ENCODE measurements at places on chromosomes 11 and 22. TPM values are rescaled to one million over a fixed set of nuclear protein-coding genes. Genes with fewer than 3 reads are reported as not detected.

DNA sequence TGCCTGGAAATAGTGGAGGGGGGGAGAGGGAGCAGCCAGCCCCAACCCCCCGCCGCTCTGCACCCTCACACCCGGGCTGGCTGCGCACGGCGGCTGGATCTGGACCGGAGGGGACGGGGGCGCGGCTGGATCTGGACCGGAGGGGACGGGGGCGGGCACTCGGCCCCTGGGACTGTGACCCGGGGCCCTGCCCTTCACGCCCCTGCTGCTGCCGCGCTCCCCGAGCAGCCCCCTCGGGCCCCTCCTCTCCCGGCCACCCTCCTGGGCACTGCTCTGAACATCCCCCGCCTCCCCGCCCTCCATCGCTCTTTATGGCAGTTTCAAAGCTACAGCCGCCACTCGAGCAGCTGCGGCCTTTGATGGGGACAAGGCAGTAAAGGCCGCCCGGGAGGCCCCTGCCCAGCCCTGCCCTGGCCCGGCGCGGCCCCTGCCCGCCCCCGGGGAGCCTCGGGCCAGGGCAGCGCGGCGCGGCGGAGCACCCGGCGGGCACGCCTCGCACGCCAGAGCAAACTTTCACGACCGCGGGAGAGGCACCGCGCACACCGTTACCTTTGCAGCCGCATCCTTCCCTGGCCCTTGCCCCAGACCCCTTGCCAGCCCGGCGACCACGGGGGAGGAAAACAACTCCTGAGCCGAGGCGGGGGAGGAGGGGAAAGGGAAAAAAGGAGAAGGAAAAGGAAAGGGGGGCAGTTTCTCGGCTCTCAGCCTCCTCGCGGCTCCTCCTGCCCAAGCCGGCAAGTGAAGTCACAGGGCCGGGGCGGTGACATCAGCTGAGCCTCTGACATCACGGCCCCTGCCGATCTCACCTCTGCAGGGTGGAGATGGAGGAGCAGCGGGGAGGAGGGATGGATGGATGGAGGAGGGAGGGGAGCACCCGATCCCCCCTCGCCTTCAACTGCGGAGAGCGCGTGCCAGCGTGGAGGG, 13.1 kb upstream of the TCF20 start:
- no peaks in the 10 kb centered on the region for H3K36me3 ChIP-seq
- H3K27me3 ChIP-seq, result peaks cover 89% of the 10 kb centered on the region
- H3K27ac ChIP-seq, result no peak overlapping the region
- peaks cover 25% of the 10 kb centered on the region for H3K4me1 ChIP-seq
- peak; percentile 87 for DNase-seq
- H3K4me3 ChIP-seq, result peak overlapping the region; percentile 54

GRCh38 chr11:44943696-44944095, 7.0 kb downstream of the TP53I11 start:
- no peak overlapping the region for H3K27ac ChIP-seq
- H3K27me3 ChIP-seq, result no peaks in the 10 kb centered on the region
- H3K4me1 ChIP-seq, result peaks cover 52% of the 10 kb centered on the region
- no peaks in the 10 kb centered on the region for H3K36me3 ChIP-seq

DNA sequence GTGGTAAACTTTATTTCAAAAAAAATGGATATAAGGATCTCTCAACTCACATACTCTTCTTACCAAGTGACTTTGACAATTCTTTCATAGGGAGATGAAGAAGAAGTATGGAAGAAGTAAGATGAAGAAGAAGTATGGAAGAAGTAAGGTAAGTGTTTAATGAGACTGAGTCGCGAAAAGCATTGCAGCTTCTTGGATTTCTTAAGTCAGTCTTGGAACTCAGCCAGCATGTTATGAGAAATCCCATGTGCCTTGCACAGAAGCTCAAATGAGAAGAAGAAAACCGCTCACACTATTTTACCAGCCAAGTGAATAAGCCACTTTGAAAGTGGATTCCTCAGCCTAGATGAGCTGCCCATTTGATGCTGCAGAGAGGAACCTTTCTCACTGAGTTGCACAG, 332.0 kb upstream of the CCDC179 start:
- no peak overlapping the region for H3K27ac ChIP-seq
- no peak for DNase-seq
- H3K4me1 ChIP-seq, result no peaks in the 10 kb centered on the region
- H3K36me3 ChIP-seq, result no peaks in the 10 kb centered on the region

DNA sequence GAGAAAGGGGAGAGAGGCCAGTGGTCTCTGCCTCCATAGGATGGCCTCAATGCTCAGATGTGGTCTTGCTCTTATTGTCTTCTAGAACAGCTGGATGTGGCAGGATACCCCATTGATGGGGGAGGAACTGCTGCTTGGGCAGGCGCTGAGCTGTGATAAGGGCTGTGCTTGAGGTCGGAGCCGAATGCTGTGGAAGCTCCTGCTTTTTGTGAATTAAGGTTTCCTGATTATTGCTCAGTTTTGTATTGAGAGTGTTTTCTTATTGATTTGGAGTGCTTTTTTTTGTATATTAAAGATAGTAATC, 57.2 kb downstream of the CABIN1 start:
- no peaks in the 10 kb centered on the region for H3K27me3 ChIP-seq
- H3K36me3 ChIP-seq, result no peaks in the 10 kb centered on the region
- H3K27ac ChIP-seq, result no peak overlapping the region
- no peaks in the 10 kb centered on the region for H3K4me1 ChIP-seq

DNA sequence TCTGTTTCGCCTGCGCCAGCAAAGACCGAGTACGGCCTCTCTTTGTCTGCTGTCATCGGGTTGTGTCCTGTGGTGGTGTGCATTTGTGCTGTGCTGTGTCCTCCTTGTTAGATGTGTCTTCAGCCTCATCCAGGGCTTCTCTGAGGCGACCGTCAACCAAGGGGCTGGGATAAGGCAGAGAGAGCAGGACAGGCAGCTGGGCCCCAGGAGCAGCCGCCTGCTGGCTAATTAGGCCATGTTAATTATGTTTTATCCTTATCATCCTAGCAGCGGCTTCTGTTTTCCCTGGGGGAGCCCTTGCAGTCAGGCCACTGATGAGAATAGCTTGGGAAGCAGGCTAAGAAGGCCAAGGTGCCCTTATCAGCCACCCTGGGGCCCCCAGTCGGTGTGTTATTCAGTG, 40.7 kb upstream of the TTC12 start:
- no peak overlapping the region for H3K4me3 ChIP-seq
- no peaks in the 10 kb centered on the region for H3K27me3 ChIP-seq
- no peaks in the 10 kb centered on the region for H3K36me3 ChIP-seq
- DNase-seq, result no peak
- H3K4me1 ChIP-seq, result peaks cover 30% of the 10 kb centered on the region
- no peak overlapping the region for H3K27ac ChIP-seq

- H3K4me1 ChIP-seq, result peaks cover 13% of the 10 kb centered on the region
- no peaks in the 10 kb centered on the region for H3K36me3 ChIP-seq
- H3K27ac ChIP-seq, result no peak overlapping the region
- DNase-seq, result peak; percentile 73
- H3K4me3 ChIP-seq, result peak overlapping the region; percentile 41
Observed at GRCh38 chr11:44316659-44317240, 6.8 kb upstream of the ALX4 start.

- no peak overlapping the region for H3K27ac ChIP-seq
- DNase-seq, result no peak
- no peaks in the 10 kb centered on the region for H3K36me3 ChIP-seq
- H3K27me3 ChIP-seq, result no peaks in the 10 kb centered on the region
- H3K4me3 ChIP-seq, result no peak overlapping the region
- no peaks in the 10 kb centered on the region for H3K4me1 ChIP-seq
Observed at GRCh38 chr11:133843454-133843987, 1.8 kb downstream of the SPATA19 start.

DNA sequence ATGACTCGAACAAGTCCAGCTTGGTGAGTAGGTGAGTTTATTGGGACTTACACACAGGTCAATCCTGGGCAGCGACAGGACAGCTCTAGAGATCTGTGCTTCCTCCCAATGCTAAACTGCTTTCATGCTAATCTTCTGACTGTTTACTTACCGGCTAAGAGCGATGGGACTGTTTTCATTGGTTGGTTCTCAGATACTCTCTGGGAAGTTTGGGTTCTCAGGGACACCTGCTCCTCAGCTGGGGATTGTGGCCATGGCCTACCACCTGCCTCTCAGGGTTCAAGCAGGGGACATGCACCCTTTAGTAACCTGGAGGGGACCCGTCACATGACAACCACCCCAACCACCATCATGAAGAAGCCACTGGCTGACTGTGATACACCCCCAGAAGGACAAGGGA, 13.1 kb downstream of the APOL2 start:
- H3K4me1 ChIP-seq, result peaks cover 11% of the 10 kb centered on the region
- no peak overlapping the region for H3K27ac ChIP-seq
- no peaks in the 10 kb centered on the region for H3K36me3 ChIP-seq

- H3K36me3 ChIP-seq, result no peaks in the 10 kb centered on the region
- H3K27me3 ChIP-seq, result no peaks in the 10 kb centered on the region
- no peak overlapping the region for H3K4me3 ChIP-seq
- no peak for DNase-seq
- no peak overlapping the region for H3K27ac ChIP-seq
Observed at GRCh38 chr11:89205378-89205777, 27.7 kb downstream of the TYR start.

- no peak overlapping the region for H3K4me3 ChIP-seq
- H3K36me3 ChIP-seq, result no peaks in the 10 kb centered on the region
- no peaks in the 10 kb centered on the region for H3K27me3 ChIP-seq
- peaks cover 61% of the 10 kb centered on the region for H3K4me1 ChIP-seq
- H3K27ac ChIP-seq, result peak overlapping the region; percentile 68
Observed at GRCh38 chr11:73334384-73335203, 26.5 kb downstream of the ARHGEF17 start.

GRCh38 chr11:35539781-35540281, 14.4 kb upstream of the PAMR1 start:
- no peaks in the 10 kb centered on the region for H3K36me3 ChIP-seq
- H3K4me1 ChIP-seq, result peaks cover 47% of the 10 kb centered on the region
- no peak overlapping the region for H3K27ac ChIP-seq
- H3K27me3 ChIP-seq, result no peaks in the 10 kb centered on the region
- no peak for DNase-seq

DNA sequence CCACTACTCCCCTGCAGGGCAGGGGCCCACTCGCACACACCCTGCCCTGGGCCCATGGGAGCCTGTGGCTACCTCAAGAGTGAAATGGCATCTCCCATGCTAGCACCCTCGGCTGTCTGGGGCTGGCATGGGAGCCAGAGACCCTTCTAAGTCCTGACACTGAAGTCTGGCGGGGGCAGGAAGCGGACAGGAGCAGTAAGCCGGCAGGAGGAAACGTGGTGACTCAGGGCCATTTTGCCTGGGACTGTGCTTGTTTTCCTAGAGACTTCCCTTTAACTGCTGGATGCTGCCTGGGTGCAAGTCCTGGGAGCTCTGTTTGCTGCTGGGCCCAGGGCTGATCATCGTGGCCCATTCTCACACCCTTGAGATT, 16.8 kb downstream of the RELT start:
- no peaks in the 10 kb centered on the region for H3K36me3 ChIP-seq
- no peak overlapping the region for H3K27ac ChIP-seq
- DNase-seq, result no peak
- H3K4me3 ChIP-seq, result no peak overlapping the region
- H3K27me3 ChIP-seq, result no peaks in the 10 kb centered on the region

DNA sequence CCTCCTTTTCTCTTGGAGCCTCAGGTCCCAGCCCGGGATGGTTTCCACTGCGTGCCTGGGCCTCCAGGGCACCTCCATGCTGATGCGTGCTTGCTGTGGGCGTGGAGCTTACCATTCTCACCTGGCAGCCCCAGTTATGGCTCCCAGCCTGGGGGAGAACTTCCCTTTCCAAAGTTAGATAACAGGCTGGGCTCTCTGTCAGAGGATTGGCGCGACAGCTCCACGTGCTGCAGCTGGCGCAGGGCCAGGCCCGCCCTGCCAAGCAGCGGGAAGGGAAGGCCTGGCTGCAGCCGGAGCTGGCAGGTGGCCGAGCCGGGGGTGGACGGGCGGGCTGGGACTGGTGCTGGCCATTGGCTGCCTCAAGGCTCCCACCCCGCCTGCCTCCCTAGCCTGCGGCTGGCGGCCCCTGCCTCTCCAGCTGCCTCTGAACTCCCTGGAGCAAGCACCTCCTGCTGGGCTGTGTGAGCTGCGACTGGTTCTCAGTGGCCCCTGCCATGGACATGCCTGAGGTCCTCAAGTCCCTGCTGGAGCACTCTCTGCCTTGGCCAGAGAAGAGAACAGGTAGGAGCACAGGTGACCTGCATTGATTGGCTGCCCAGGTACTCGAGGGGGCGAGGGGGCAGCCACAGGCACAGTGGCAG, 14.6 kb upstream of the TEF start:
- peak; percentile 70 for DNase-seq
- H3K27me3 ChIP-seq, result no peaks in the 10 kb centered on the region
- H3K4me3 ChIP-seq, result no peak overlapping the region
- peaks cover 22% of the 10 kb centered on the region for H3K4me1 ChIP-seq
- H3K27ac ChIP-seq, result no peak overlapping the region

DNA sequence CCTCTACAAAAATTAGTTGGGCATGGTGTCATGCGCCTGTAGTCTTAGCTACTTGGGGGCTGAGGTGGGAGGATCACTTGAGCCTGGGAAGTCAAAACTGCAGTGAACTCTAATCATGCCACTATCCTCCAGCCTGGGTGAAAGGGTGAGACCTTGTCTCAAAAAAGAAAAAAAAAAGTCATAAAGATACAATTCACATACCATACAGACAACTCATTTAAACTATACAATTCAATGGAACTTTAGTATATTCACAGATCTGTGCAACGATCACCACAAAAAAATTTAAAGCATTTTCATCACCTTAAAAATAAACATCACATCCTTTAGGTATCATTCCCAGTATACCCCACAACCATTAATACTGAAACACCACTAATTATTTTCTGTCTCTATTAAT, 201.2 kb downstream of the PGR start:
- no peaks in the 10 kb centered on the region for H3K27me3 ChIP-seq
- no peak for DNase-seq
- no peaks in the 10 kb centered on the region for H3K36me3 ChIP-seq
- peaks cover 24% of the 10 kb centered on the region for H3K4me1 ChIP-seq

- no peaks in the 10 kb centered on the region for H3K36me3 ChIP-seq
- H3K4me3 ChIP-seq, result no peak overlapping the region
- no peak for DNase-seq
- no peaks in the 10 kb centered on the region for H3K27me3 ChIP-seq
- no peak overlapping the region for H3K27ac ChIP-seq
- peaks cover 5% of the 10 kb centered on the region for H3K4me1 ChIP-seq
Observed at GRCh38 chr22:48142388-48142787, 1379.9 kb downstream of the TBC1D22A start.

GRCh38 chr11:47908198-47908597, 60.0 kb upstream of the NUP160 start:
- no peaks in the 10 kb centered on the region for H3K4me1 ChIP-seq
- H3K27ac ChIP-seq, result no peak overlapping the region

GRCh38 chr11:85930879-85931366, 75.7 kb downstream of the CCDC83 start:
- H3K36me3 ChIP-seq, result no peaks in the 10 kb centered on the region
- no peak overlapping the region for H3K27ac ChIP-seq
- H3K27me3 ChIP-seq, result no peaks in the 10 kb centered on the region
- H3K4me1 ChIP-seq, result no peaks in the 10 kb centered on the region
- DNase-seq, result no peak
- no peak overlapping the region for H3K4me3 ChIP-seq

Gene BAD
- total RNA-seq, result 19.0 TPM

Gene BBOX1
- not detected for total RNA-seq

Gene NXPE1
- not detected for total RNA-seq

Gene FAM83F
- 0.09 TPM for total RNA-seq

Gene SYCE3
- not detected for total RNA-seq

Gene MS4A12
- not detected for total RNA-seq

Gene MYOD1
- total RNA-seq, result not detected

Gene FZD4
- total RNA-seq, result 5.8 TPM

Gene RASL10A
- total RNA-seq, result 0.09 TPM

Gene PNPLA3
- 4.8 TPM for total RNA-seq

Gene INCENP
- 73.9 TPM for total RNA-seq

Gene OR8B2
- total RNA-seq, result not detected
